ENCODE measurements at places on chromosomes 7 and 10. TPM values are rescaled to one million over a fixed set of nuclear protein-coding genes. Genes with fewer than 3 reads are reported as not detected.

DNA sequence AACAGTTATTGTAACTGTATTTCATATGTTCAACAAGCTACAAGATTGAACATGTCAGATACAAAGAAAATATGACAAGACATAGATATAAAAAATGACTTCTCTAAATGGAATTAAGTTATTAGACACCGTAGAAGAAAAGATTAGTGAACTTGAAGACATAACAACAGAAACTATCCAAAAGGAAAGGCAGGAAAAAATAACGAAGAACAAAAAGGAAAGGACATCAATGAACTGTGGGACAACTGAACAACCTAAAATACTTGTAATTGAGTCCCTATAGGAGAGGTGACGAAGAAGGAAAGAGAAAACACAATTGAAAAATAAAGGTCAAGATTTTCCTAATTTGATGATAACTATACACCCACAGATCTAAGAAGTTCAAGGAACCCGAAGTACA, 32.3 kb downstream of the UPF2 start:
- DNase-seq = no peak

DNA sequence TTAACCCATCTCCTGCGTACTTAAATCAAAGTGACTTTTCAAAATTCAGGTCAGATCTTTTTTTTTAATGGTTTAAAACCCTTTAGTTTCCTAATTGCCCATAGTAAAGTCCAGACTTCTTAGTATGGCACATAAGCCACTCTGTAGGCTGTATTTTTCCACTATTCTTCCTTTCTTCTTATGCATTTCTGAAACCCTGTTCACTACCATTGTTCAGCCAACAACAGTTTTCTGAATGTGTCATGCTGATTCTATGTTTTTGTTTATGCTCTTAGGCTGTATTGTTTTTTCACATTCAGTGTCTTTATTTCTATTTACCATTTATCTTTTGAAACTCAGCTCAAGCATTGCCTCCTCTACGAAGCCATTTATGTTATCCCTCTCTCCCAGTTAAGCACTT, 26.7 kb downstream of the CCSER2 start:
- no peak for DNase-seq

GRCh38 chr7:7214398-7215347, 32.3 kb downstream of the C1GALT1 start:
- DNase-seq = no peak

DNA sequence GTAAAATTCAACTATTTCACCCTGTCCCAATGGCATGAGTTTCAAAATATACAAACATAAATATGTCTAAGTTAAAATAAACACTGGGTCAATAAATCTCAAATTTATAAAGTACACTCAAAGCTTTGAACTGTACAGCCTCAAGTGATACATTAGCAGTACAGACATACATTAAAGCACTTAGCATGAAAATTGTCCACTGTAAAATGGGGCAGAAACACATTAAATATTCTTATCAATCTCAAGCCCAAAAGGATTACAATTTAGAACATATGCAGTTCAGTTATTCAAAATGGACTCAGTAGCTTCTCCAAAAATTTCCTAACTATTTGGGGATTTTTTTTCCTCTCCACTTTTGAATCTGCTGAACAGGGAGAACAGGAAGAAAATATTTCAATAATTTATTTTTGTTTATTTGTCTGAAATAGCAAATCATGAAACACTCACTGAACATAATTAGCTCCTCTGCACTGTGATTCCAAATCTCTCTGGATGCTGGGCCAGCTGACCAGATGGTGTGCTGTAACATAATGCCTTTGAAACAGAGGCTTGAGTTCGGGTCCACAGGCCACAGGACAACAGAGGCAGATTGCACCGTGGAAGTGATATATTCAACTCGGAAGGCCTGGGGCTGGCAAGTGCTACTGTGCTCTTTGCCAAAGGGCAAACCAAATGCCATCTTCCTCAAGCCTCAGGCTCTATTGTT, 248.9 kb upstream of the LRRN3 start:
- DNase-seq = no peak

DNA sequence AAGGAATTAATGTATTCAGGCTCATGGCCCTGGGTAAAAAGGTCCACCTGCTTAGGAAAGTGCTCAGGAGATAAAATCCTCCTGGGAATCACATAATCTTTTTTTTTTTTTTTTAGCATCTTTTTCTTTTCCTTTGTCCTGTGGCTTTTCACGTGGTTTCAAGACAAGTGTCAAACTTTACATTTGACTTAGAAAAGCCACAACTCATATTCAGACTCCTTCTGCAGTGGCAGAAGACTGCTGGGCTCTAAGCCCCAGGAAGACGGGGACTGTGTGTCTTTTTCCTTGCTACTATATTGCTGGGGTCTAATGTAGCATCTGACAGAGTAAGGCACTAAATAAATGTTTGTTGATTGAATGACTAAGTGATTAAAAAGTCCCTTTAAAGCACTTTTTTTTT, 127.5 kb upstream of the ANKRD1 start:
- DNase-seq = no peak

- DNase-seq = no peak
Observed at GRCh38 chr10:29041616-29042015, 247.3 kb upstream of the LYZL1 start.

DNA sequence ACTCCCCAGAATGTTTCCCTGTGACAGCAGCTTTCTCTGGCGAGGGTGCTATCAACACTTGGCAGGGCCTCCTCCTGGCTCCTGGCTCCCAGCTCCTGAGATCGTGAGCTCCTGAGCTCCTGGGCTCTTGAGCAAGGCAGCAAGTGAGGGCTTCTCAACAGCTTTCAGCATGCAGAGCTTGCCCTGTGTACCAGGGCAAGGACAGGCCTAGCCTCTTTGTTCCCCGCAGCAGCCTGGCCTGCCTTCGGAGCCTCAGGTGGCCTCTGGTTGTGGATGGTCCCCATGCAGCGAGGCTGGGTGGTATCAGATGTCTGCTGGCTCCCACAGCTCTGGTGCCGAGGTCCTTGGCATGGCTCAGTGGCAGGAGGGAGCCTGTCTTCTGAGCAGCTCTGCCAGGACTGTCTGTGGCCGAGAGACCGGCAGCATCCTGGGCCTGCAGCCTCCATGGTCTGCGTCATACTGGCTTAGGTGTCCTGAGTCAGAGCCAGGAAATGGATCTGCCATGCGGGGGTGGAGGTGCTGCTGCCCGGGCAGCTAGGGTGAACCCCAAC, 44.2 kb downstream of the ZMIZ1 start:
- DNase-seq = no peak

GRCh38 chr10:46282842-46283574, 3.8 kb upstream of the ANTXRL start:
- no peak for DNase-seq

The NME8 gene
- total RNA-seq = not detected

The GPR141 gene
- total RNA-seq = not detected

GRCh38 chr10:26249681-26250080, 33.1 kb downstream of the GAD2 start:
- DNase-seq = no peak

- DNase-seq = no peak
Observed at GRCh38 chr10:57791546-57791945, 476.1 kb downstream of the IPMK start.

The PPP1R17 gene
- total RNA-seq = not detected

- DNase-seq = no peak
Observed at GRCh38 chr10:101839002-101839401, 4.6 kb downstream of the KCNIP2 start.

GRCh38 chr7:50341724-50342123, 37.2 kb downstream of the IKZF1 start:
- no peak for DNase-seq

The PLAU gene
- total RNA-seq = 29.0 TPM

DNA sequence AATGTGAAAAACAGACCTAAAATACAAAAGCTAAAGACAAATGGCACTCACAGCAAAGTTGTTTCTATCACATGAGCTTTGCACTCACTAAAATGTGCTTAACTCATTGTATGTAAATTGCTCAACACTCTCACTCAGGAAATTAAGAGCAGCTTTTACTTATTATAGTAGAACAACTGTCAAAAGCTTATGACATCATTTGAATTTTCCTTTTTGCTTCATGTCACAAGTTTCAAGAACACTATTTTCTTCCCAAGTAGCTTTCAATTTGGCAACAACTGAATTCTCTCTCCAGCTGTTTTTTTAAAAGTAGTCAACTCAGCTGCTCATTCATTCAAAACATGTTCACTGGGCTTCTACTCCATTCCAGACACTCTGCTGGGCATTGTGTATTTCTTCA, 46.9 kb downstream of the ATE1 start:
- DNase-seq = peak; percentile 8

DNA sequence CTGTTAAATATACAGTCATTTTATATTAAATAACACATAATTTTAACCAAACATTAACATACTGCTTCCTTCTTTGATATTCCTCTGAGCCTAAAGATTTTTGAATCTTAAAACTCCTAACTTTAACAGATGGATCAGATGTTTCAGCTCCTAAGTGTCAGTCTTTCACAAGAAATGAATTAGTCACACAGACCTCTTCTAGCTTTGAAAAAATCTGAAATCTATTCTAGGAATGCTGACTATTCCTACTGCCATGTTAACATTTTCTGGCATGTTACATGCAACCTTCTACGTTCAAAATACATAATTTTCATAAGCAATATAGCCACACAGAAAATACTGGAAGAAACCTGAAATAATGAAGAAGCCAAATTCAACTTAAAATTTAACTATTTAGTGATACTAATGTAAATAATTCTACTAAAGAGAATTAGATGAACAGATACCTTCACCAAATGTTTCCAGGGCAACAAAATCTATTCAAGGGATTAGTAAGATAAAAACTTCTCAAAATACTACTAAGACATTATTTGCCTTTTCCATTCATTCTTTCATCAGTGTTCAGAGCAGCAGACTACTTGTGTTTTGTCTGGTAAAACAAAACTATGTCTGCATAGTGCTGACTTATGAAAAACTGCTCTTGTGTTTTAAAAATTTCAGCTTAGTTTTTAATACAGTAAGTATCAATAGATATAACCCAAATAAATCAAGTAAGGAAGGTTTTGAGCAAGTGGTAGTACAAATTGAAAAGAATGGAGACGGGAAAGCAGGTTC, 9.2 kb downstream of the JMJD1C start:
- no peak for DNase-seq

The CYP3A7 gene
- not detected for total RNA-seq

DNA sequence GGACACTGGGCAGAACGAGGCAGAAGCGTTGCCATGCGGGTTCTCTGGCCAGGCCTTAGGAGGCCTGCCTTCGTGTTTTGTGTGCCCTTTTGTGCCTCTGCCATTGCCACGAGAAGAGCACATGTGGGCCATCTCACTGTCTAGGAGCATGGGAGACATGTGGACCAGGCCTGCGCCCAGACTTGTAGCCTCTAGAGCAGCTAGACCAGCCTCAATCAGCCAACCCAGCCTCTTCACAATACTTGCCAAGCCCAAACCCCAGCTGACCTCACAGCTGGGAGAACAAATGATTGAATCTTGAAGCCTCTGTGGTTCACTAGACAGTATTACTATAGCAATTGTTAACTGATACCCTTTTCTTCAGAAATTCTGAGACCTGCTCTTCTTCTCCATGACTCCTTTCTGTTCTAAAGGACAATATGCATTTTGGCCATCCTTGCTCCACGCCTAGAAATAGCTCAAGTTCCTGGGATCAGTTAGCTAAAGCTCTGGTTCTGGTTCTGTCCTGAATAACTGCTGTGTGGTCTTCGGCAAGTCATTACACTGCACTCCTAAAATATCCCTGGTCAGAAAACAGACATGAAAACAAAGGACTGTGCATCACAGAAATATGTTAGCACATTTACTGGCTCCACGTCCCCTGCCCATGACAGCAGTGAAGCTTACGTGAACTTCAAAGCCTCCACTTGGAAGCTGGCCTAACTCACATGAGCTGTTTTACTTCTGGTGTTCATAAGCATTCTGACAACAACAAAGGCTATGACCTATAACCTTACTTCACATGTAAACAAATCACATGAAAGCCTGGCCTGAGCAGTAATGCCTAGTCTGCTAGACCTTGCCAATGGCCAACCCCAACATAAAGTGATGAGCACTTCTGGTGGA, 72.3 kb upstream of the MKRN1 start:
- no peak for DNase-seq

DNA sequence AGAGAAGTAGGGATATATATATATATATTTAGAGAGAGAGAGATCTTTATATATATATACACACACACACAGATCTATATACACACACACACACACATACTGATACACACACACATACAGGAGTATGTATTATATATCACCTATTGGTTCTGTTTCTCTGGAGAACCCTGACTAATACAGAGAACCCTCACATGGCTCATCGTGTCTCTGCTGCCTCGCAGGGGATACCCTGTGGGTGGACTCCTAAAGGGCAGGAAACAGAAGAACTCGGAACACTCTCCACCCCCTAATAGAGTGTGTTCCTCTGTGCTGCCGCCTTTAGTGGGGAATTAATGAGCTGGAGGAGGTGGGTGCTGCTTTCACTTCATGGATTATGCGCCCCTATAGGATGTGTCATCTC, 86.6 kb downstream of the NPY start:
- DNase-seq = no peak

- DNase-seq = no peak
Observed at GRCh38 chr10:42422911-42423310, 215.5 kb downstream of the ZNF33B start.

- DNase-seq = no peak
Observed at GRCh38 chr7:26144184-26145080, 7.6 kb upstream of the NFE2L3 start.

GRCh38 chr7:29562307-29562706, 1.3 kb upstream of the PRR15 start:
- DNase-seq = no peak

The PRKG1 gene
- total RNA-seq = 1.3 TPM

- no peak for DNase-seq
Observed at GRCh38 chr7:30596721-30597120, 2.0 kb downstream of the GARS1 start.

DNA sequence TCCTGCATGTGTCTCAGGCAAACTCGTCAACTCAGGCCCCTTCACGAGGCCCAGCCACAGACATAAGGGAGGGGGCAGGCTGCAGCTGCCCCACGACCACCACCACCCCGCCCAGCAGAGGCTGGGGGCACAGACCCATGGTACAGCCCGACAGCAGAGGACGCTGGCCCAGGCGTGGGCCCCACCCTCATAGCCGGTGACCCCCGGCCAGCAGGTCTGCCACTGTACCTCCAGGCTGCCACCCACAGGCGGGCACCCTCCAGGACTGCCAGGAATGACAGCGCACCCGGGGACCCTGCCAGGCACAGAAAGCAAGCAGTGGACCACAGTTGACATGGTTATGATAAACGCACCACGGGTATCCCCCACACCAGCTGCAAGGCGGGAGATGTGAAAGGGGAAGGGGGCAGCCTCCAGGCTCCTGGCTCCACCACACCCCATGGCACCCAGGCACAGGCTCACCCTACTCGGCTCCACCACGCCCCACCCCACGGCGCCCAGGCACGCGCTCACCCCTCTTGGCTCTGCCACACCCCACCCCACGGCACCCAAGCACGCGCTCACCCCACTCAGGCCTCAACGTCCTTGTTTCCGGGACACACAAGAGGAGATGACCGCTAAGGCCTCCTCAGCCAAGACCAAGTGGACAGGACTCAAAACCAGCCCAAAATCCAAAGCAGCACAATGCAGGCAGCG, 135.9 kb downstream of the MAD1L1 start:
- DNase-seq = no peak

GRCh38 chr7:101555269-101555920, 73.7 kb downstream of the MYL10 start:
- no peak for DNase-seq

GRCh38 chr7:49172639-49173038, 248.3 kb downstream of the CDC14C start:
- no peak for DNase-seq
